ENCODE measurements at places on chromosomes 16 and 17.
A peak's percentile ranks its signal among the peaks of the same experiment; 100 is the strongest.

DNA sequence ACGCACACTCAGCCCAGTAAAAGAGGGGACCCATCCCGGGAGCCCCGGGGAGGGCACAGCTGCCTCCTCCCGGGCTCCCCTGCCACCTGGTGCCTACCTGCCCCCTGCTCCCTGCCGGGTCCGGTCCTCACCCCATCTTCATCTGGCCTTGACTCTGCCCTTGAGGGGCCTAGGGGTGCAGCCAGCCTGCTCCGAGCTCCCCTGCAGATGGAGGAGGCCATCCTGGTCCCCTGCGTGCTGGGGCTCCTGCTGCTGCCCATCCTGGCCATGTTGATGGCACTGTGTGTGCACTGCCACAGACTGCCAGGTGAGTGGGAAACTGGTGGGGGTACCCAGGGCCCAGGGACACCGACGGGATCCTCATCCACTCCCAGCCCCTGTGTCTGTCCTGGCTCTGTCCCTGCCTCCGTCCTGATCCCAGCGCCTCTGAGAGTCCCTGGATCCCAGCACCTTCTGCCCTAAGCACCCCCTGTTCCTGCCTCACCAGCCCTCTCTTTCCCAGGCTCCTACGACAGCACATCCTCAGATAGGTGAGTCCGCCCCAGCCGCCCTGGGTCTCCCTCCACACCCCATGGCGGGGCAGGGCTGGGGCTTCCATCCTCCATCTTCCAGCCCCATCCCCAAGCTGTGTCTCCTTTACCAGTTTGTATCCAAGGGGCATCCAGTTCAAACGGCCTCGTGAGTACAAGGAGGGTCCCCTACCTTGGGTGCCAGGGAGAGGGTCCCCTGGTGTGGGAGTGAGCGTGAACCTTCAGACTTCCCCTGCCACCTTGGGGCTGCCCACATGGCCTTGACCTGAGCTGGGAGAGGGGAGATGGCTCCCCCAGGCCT is 574 bp downstream of the LAT start:
- DNase-seq, result no peak

DNA sequence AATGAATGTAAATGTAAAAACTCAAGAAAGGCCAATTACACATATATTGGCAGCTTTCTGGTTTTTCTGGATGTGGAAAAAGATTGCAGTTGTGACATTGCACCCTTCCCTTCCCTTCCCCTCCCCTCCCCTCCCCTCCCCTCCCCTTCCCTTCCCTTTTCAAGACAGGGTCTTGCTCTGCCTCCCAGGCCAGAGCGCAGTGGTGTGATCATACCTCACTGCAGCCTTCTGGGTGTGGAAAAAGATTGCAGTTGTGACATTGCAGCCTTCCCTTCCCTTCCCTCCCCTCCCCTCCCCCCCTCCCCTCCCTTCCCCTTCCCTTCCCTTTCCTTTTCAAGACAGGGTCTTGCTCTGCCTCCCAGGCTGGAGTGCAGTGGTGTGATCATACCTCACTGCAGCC is 41.7 kb downstream of the PIK3R5 start:
- DNase-seq, result no peak

GRCh38 chr17:30291543-30292285 is at the start of gene BLMH:
Gene BLMH (minus strand): TSS chr17:30291944. CDS start chr17:30291819, 125 bp downstream.
- DNase-seq, result peak; percentile 67

DNA sequence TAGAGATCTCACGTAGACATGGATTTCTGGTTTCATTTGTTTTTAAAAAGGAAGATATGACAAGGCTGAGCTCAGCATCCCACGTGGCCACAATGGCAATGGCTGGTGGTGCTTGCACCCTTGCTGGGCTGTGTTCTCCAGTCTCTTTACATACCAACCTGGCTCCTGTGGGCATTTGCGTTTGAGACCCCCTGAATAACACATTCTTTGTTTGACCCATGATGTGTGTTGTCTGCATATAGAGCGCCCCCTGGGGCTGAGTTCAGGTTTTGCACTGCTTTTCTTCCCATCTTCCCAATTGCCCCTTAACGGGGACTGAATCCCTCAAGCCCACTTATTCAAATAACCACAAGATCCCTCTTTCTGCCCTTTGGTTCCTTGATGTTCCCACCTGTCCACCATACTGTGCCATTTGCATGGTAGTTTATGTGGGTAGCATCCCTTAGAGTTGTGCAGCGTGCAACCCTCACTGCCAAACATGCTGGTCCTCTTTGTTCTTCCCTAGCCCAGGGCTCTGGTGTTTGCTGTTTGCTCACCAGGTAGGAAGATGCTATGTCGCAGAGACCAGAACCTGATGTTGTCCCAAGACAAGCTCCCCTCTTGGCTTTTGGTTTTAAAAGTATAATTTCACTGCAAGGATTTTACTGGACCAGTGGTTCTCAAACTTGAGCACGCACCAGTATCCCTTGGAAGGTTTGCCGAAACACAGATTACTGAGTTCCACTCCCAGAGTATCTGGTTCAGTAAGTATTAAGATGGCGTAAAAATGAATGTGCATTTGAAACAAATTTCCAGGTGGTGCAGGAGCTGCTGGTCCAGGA is 38.5 kb upstream of the NKD1 start:
- no peak for DNase-seq

GRCh38 chr16:24013054-24013636 is 177.4 kb downstream of the PRKCB start:
- DNase-seq, result no peak

DNA sequence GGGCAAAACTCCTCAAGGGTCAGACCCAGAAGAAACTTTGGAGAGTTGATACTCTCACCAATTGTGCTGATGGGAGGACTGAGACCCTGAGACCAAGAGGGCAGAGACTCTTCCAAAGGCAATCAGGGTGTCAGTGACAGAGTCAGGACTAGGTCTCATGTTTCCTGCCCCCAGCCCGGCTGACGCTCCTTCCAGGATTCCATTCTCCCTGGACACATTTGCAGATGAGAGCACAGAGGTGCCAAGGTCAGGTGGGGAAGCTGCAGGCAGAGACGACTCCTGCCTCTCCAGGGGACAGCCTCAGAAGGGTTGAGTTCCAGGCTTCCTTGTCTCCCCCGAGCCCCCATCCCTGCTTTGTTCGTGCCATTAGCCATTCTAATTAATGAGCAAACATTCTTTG is 174.1 kb downstream of the WSCD1 start:
- no peak for DNase-seq

GRCh38 chr17:49832840-49833599 is 14.8 kb downstream of the TAC4 start:
- DNase-seq, result no peak

- no peak for DNase-seq
Measured at GRCh38 chr16:26344976-26345375, 653.2 kb downstream of the HS3ST4 start.

DNA sequence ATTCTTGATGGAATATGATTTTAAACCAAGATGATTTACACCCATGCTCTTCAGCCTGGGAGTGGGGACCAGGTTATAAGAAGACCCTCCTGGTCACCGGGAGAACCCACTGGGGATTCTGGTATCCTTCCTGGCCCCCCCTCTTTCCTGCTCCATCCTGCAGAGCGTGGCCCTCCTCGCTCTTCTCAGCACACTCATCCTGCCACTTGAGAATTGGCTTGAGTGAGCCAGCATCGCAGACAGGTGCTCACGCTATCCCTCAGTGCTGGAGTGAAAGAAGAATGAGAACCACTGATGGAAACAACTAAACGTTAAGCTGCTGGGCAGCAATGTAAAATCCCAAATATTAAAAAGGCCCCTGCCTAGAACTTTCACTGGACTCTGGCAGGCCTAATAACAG is 98.0 kb downstream of the CYTH1 start:
- DNase-seq, result no peak

DNA sequence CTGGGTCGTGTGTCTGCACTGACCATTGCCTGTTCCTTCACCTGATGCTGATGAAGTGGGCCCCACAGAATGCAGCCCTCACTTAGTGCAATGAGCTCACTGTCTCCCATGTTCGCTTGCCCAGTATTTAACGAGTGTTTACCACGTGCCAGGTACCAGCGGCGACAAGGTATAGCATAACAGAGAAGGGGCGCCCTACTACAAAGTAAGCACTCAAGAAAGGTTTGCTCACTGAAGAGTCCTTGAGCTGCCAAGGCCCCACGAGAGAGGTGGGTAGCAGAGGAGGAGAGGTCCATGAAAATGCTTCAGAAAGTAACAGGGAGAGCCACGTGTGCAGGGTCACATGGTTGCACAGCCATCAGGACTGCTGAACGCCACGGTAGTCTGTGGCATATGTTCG is 230.0 kb downstream of the NTN1 start:
- no peak for DNase-seq

GRCh38 chr16:23131931-23132621 is 17.2 kb downstream of the USP31 start:
- no peak for DNase-seq

DNA sequence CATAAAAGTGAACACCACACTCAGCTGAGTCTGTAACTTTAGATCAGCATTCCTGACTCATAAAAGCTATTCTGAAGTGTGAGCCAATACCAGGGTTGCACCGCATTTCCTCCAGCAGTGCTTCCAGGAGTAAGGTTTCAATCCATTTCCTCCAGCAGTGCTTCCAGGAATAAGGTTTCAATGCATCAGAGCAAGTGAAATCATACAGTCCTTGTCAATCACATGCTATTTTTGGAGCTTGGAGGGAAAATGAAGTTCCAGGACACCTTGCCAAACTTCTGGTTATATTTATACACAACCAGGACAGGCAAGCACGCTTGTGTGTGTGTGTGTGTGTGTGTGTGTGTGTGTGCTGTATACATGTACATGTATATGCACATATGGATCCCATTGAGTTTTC is 327.6 kb downstream of the GRIN2A start:
- DNase-seq, result peak; percentile 83

DNA sequence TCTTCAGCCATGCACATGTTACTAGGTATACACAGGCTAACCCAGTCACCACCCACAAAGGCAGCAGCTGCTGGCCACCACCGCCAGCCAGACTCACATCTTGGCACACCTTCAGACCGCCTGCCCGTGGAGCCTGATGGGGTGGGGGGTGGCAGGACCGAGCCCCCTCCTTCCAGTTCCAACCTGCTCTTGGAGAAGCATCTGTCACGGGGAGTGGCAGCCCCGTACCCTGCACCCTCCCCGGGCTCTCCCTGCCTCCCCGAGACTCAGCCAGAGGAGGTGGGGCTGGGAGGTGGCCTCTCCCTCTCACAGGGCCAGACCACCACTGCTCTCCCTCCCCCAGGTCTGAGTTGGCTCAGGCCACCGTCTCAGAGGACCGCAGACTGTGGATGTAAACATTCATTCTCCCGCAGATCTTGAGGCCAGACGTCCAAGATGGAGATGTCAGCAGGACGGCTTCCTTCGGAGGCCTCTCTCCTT is 11.3 kb upstream of the RBFOX3 start:
- no peak for DNase-seq

- no peak for DNase-seq
Measured at GRCh38 chr16:12612598-12613101, 191.0 kb downstream of the CPPED1 start.

DNA sequence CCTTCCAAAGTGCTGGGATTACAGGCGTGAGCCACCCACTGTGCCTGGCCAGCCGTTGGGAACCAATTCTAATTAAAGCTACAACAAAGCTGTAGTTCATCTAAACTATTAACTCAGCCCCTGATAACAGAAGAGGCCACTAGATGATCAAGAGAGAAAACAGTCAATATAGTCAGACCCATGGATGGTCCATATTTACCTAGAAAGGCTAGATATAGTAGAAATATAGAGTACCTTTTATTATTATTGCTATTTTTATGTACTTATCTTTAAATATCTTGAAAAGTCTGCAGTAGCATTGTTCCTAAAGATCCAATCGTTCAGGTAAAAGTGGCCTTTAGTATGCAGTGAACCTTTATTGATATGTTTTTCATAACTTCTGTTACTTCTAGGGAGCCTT is 43.2 kb downstream of the RNF213 start:
- DNase-seq, result no peak

DNA sequence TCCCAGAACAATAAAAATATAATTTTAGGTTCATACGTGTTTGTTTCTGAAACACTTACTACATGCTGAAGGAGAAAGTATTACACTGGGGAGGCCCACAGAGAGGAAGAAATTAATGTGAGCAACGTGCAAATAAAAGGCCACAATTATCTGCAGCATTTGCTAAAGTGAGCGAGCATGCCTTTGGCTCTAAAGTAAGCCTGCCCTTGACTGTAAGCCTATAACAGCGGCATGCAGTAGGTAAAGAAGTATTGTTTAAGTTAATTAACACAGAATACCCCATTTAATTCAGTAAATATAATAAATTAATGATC is 13.2 kb upstream of the COTL1 start:
- DNase-seq, result no peak
